ENCODE measurements at places on chromosomes 12 and 14.

GRCh38 chr14:100345711-100346110, 22.6 kb downstream of the SLC25A47 start:
- no peak for DNase-seq

DNA sequence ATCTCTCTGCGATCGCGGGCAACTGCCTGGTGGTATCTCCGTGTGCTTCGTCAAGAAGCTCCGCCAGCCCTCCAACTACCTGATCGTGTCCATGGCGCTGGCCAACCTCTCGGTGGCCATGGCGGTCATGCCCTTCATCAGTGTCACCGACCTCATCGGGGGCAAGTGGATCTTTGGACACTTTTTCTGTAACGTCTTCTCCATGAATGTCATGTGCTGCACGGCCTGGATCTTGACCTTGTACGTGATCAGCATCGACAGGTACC, 1.6 kb upstream of the HEBP1 start:
- DNase-seq: no peak

GRCh38 chr14:90382491-90383125, 14.2 kb upstream of the CALM1 start:
- DNase-seq: no peak

DNA sequence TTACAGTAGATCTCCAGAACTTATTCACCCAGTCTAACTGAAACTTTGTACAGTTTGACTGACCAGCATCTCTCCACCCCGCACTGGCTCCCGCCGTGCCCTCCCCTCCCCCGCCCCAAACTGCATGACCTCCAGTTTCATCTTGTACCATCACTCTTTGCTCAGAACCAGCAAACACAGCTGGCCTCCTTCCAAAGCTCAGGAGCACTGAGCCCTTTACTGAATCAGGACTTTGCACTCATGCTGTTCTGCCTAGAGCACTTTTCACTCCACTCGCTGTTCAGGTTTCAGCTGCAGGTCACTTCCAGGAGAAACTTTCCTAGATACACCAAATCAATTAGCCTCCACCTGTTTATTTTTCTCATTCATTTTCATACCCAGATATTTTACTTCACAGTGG, 455.3 kb upstream of the PDE3A start:
- DNase-seq: no peak

DNA sequence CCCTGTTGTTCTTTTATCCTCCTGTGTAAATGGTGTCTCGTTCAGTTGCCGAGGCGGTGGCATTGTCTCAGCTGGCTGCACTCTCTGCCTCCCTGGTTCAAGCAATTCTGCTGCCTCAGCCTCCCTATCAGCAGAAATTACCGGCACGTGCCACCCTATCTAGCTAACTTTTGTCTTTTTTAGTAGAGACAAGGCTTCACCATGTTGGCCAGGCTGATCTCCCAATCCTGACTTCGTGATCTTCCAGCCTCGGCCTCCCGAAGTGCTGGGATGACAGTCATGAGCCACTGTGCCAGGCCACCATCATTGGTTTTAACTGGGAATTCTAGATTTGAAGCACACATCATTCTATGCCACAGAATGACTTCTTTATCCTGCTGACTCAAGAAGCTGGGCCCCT, 175.3 kb upstream of the ALG10B start:
- DNase-seq: no peak

DNA sequence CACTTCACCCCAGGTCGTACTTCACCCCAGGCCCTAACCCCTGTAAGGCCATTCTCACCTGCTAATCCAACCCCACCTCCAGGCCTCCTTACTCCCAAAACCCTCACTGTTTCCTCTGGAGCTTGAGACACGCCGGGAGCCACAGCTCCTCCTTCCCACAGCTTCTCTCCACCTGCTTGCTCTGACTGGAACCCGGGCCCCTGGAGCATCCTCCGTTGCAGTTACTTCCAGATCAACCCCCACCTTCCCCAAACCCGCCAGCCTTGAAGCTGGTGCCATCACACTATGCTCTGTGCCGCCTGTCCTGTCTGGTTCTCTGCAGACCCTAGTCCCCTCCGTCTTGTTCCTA, 34.6 kb upstream of the PPP2R5C start:
- DNase-seq: no peak

- no peak for DNase-seq
These were observed 136.8 kb downstream of the DACT1 start for GRCh38 chr14:58774531-58774930.

DNA sequence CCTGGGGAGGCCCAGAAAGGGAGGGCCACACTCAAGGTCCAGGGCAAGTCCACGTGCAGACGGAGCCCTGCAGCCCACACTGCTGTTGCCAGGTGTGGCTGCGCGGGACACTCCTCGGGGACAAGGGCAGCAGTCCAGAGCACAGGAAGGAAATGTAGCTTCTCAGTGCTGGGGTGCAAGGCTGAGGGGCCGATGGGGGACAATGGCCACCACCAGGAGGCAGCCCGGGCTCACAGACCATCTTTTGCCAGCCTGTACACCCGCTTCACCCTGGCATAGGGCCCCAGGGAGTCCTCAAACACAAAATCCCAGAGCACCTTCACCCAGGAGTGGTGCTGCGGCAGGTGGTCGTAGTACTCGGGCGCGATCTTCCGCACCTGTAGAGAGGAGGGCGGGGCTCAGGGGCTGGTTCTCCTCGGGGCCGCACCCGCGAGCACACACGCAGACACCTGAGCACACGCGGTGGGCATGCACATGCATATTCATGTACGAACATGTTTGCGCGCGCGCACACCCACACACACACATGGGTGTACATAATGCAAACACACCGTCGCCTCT, 12.8 kb downstream of the DEGS2 start:
- DNase-seq: no peak

All from 8988T (cell line).